ENCODE measurements at places on chromosomes 12 and 14.

GRCh38 chr12:52307836-52308805, 13.1 kb downstream of the KRT83 start:
- DNase-seq = peak; percentile 21

DNA sequence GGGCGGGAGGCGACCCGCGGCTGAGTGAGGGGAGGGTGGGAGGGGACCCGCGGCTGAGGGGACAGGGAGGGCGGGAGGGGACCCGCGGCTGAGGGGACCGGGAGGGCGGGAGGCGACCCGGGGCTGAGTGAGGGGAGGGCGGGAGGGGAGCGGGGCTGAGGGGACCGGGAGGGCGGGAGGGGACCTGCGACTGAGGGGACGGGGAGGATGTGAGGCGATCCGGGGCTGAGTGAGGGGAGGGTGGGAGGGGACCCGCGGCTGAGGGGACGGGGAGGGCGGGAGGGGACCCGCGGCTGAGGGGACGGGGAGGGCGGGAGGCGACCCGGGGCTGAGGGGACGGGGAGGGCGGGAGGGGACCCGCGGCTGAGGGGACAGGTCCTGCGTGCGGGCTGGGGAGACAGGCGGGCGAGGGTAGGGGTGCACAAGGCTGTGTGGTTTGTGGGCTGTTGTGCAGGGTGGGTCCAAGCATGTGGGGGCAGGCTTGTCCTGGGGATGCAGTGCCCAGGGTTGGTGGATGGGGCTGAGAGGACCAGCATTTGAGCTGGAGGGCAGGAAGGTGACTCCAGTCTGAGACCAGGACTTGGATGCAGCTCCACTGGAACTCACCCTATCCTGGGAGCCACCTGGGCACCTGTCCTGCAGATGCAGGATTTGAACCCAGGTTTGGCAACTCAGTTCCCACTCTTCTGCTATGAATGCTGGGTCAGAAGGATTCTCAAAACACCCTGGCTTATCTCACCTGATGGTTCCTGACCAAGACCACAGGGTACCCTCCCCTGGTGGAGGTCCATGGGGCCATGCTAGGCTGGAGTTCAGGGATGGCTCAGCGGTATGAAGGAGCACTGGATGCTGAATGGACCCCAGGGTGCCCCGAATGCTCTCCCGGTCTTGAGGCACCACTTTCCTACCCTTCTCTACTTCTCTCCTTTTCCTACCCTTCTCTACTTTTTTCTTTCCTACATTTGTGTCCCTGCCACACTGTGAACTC, 9.4 kb downstream of the PLD4 start:
- no peak for DNase-seq

GRCh38 chr14:101472518-101472849, 88.8 kb upstream of the DIO3 start:
- DNase-seq = no peak

- no peak for DNase-seq
Observed at GRCh38 chr12:126915309-126915708, 1351.7 kb upstream of the TMEM132C start.

DNA sequence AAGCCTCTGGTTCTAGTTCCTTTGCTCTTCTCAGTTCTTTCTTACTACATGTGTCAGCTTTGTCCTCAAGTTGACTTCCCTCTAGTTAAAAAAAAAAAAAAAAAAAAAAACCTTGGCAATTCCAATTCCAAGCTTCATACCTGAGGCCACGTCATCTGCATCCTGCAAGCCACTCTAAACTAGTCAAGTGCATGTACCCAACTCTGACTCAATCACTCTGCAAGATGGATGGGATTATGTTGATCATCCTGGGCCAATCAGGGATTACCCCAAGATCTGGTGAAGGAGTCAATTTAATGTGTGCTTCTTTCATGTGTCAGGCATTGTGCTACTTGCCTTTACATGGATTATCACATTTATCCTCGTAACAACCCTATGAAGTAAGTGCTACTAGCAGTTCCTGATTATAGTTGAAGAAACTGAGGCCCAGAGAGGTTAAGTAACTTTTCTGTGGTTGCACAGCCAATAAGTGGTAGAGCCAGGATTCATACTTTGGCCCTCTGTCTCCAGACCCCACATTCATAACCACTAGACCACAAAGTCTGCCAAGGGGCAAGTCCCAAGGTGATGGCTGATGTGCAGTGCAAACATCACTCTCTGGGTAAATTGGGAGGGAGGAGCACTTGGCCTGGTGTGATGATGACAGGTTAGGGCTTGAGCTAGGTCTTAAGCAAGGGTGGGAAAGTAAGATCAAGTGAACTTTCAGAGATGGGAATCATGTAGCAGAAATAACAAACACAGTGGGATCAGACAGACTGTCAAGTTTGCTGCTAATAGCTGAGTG, 17.3 kb upstream of the CCND2 start:
- no peak for DNase-seq

GRCh38 chr12:57051011-57051410, 1.1 kb upstream of the MYO1A start:
- no peak for DNase-seq
